ENCODE measurements at places on chromosomes 7 and 10. TPM values are rescaled to one million over a fixed set of nuclear protein-coding genes. Genes with fewer than 3 reads are reported as not detected.
A peak's percentile ranks its signal among the peaks of the same experiment; 100 is the strongest.

DNA sequence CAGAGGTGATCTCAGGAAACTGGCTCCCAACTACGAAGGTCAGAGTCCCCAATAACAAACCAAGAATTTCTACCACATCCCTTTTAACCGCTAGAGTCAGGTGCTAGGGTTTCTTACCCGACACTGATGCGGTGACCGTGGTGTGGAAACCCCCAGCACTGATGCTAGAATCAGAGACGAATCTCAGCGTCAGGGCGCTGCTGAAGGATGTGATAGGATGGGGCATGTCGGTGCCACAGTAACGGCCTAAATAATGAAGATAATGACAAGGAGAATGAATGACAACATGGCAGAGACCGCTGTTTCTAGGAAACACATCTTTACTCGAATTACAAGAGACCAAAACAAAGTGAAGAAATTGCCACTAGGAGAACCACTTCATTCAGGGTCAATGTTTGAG lies 131.1 kb upstream of the RSU1 start:
- H3K4me1 ChIP-seq = peaks cover 13% of the 10 kb centered on the region
- no peak for DNase-seq
- H3K27me3 ChIP-seq = no peaks in the 10 kb centered on the region

GRCh38 chr10:70479165-70479581 lies 606 bp downstream of the PALD1 start:
- H3K27me3 ChIP-seq = peaks cover 33% of the 10 kb centered on the region
- H3K4me1 ChIP-seq = peaks cover 38% of the 10 kb centered on the region
- no peak for DNase-seq

DNA sequence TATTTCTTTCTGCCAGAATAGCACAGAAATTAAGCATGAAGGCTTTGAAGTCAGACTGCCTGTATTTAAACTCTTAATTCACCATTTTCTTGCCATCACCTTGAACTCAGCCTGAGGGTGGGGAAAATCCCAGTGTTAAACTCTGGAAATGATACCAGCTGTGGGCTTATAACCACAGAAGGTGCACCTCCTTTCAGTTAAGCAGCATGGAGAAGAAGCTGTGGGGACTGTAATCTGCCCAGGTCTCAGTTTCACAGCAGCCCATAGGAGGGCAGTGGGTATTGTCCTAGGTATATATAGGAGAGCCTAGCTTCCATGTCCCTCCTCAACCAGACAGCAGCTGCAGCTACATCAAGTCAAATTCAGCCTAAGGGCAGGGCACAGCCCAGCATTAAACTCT lies 241.6 kb downstream of the HPSE2 start:
- H3K27me3 ChIP-seq = no peaks in the 10 kb centered on the region
- H3K36me3 ChIP-seq = no peaks in the 10 kb centered on the region
- no peak overlapping the region for H3K4me3 ChIP-seq
- no peaks in the 10 kb centered on the region for H3K4me1 ChIP-seq

EMX2 gene
- total RNA-seq = not detected

PKD2L1 gene
- not detected for total RNA-seq

- no peaks in the 10 kb centered on the region for H3K4me1 ChIP-seq
- no peak overlapping the region for H3K4me3 ChIP-seq
- no peak overlapping the region for H3K27ac ChIP-seq
- peaks cover 3% of the 10 kb centered on the region for H3K27me3 ChIP-seq
These were observed 365.1 kb upstream of the MTPN start for GRCh38 chr7:136342251-136342650.

GRCh38 chr10:107653832-107654287 lies 489.4 kb upstream of the SORCS1 start:
- peak overlapping the region; percentile 59 for H3K27ac ChIP-seq
- no peak for DNase-seq
- H3K4me3 ChIP-seq = peak overlapping the region; percentile 41
- peaks cover 1% of the 10 kb centered on the region for H3K4me1 ChIP-seq

TDRD1 gene
- 0.08 TPM for total RNA-seq

- H3K36me3 ChIP-seq = no peaks in the 10 kb centered on the region
- H3K4me3 ChIP-seq = no peak overlapping the region
- H3K27ac ChIP-seq = no peak overlapping the region
- no peak for DNase-seq
These were observed 374.5 kb downstream of the PHTF2 start for GRCh38 chr7:78172933-78173591.

PDGFA gene
- total RNA-seq = 0.53 TPM

KAT6B gene
- 36.7 TPM for total RNA-seq

CYP2C19 gene
- total RNA-seq = not detected

CXCL12 gene
- not detected for total RNA-seq

ZC3HAV1L gene
- 17.4 TPM for total RNA-seq

Measured in activated naive CD8-positive, alpha-beta T cell treated with anti-CD3 and anti-CD28 coated beads, Interleukin-2, amount 10 ng/mL, durations not matched to agents 7 days and 5 days (primary cell).